ENCODE measurements at places on chromosomes 6 and 20.

- DNase-seq: no peak
Observed at GRCh38 chr6:84842525-84843166, 78.2 kb upstream of the TBX18 start.

- no peak for DNase-seq
Observed at GRCh38 chr6:131353106-131353505, 217.8 kb downstream of the AKAP7 start.

DNA sequence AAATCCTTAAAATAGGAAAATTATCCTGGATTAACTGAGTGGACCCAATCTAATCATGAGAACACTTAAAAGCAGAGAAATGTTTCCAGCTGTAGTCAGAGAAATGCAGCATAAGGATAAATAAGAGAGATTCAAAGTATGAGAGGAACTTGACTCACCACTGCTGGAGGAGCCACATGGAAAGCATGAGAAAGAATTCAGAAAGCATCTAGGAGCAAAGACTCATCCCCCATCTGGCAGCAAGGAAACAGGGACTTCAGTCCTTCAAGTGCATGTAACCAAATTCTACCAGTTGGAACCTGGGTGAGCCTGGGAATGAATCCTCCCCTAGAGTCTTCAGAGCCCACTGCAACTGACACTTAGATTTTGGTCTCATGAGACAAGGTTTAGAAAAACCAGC, 33.7 kb downstream of the RNF146 start:
- DNase-seq: no peak

DNA sequence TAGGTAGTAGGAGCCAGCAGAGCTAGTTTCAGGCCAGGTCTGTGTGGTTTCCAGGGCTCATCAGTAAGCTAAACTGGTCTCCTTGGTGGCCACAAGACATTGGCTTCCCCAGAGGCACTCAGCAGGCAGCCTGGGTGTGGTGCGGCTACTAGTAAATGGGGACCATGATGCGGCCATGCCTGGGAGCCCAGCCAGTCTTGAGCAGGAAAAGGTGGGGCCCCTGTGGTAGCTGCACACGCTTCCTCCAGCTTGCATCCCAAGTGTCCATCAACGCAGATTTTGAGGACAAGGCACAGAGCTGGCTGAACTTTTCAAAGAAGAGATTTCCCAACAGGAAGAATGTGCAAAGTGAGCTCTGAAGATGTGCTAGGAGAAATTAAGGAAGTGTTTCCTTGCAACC, 107.4 kb upstream of the NAA20 start:
- no peak for DNase-seq

DNA sequence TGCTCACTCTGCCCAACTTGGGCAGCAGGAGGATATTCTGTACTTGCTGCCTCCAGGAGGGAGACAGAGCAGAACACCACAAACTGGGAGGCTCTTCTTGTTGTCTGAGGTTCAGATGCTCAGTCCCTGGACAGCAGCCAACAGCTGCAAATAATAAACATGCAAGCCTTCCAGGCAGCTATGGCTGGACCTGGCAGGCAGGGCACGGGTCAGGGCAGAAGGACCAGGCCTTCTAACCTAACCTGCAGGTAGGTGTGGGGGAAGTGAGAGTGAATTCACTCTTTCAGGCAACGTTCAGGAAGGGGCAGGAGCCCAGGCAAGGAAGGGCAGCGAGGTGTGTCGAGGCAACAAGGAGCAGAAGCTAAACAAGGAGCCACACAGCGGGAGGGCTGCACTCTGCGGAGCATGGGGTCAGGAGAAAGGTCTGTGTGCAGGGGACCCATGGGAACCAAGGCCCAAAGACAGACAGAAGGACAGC, 31.5 kb downstream of the NINL start:
- no peak for DNase-seq
